ENCODE measurements at places on chromosomes 2 and 18.

DNA sequence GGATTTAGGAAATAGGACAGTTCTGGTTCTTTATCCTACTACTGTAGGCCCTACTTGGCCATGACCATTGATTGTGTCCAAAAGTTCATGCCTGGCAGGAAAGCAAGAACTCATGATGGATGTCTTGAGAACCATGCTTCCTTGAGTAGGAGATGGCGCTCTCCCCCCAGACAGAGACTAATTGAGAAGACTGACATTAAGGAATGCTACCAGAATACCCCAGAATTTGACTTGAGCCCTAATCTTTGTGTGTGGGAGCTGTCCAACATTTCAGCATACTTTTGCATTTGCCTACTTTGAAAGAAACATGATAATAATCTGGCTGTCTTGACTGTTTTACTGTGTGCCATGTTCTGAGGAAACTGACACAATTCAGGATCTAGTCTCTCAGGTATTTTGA lies 23.3 kb downstream of the MAPRE3 start:
- no peak overlapping the region for H3K4me3 ChIP-seq
- H3K36me3 ChIP-seq, result no peaks in the 10 kb centered on the region
- no peaks in the 10 kb centered on the region for H3K27me3 ChIP-seq
- H3K4me1 ChIP-seq, result peaks cover 10% of the 10 kb centered on the region
- H3K27ac ChIP-seq, result no peak overlapping the region

DNA sequence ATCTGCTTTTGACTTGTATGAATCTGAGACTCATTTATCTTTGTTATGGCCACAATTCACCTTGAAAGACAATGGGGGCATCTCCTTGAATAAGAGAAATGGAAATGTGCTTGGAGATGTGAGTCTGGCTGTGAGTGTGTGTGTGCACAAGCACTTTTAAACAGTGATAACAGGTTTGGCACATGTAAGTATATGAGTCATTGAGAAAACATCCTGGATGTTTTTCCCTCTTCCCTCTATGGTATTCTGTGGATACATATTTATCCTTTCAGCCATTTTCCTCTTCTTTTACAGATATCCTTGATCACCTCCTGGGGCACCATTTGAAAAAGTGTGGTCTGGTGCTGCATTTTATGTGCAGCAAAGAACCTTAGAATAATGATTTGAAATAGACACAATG lies 317.3 kb upstream of the THUMPD2 start:
- no peaks in the 10 kb centered on the region for H3K36me3 ChIP-seq
- H3K27me3 ChIP-seq, result peaks cover 3% of the 10 kb centered on the region
- no peak for DNase-seq
- no peak overlapping the region for H3K4me3 ChIP-seq
- H3K4me1 ChIP-seq, result no peaks in the 10 kb centered on the region
- H3K27ac ChIP-seq, result no peak overlapping the region

DNA sequence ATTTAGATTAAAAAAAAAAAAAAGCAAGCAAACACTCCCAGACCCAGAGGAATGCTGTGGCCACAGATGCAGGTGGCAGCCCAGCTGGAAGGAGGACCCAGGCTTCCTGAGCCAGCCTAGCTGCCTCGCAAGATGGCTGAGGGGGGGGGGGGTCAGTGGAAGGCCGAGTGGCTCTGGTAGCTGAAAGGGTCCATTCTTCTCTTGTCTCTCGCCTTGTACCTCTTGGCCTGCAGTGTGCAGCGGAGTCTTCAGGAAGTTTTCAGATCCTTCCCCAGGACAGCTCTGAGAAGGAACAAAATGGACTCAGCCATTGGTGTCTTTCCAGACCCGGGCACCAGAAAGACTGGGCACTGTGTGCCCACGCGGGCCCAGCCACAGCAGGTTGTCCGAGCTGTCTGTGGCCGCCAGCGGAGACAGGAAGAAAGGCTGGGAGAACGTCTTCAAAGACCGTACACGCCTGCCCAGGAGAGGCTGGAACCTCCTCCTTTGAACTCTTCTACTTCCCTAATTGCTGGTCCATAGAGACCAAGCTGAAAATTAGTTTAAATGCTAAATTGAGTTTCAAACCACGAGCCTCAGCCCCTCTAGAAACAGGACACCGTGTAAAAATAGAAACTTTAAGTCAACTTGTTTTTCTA lies 21.3 kb downstream of the APCDD1 start:
- H3K4me1 ChIP-seq, result peaks cover 4% of the 10 kb centered on the region
- no peak overlapping the region for H3K4me3 ChIP-seq
- peaks cover 6% of the 10 kb centered on the region for H3K27me3 ChIP-seq
- no peaks in the 10 kb centered on the region for H3K36me3 ChIP-seq
- H3K27ac ChIP-seq, result no peak overlapping the region
- no peak for DNase-seq

GRCh38 chr18:78239090-78239457 lies 740.5 kb upstream of the SALL3 start:
- H3K4me1 ChIP-seq, result no peaks in the 10 kb centered on the region
- H3K36me3 ChIP-seq, result no peaks in the 10 kb centered on the region
- no peak overlapping the region for H3K27ac ChIP-seq
- DNase-seq, result no peak

- no peaks in the 10 kb centered on the region for H3K4me1 ChIP-seq
- no peak for DNase-seq
These were observed 196.5 kb downstream of the SATB2 start for GRCh38 chr2:199261239-199261638.
